Skeletal muscle tissue (tissue), 5 donors: ENCODE measurements at places on chromosomes 6 and 20. TPM values are rescaled to one million over a fixed set of nuclear protein-coding genes. Genes with fewer than 3 reads are reported as not detected.

ECT2L gene
- under 0.01 TPM for total RNA-seq

MCUR1 gene
- total RNA-seq = 4.7 TPM

PLEKHG1 gene
- total RNA-seq = 13.6 TPM

LPA gene
- not detected for total RNA-seq

HLA-DRB5 gene
- total RNA-seq = 14.6 TPM

ADAM33 gene
- 30.8 TPM for total RNA-seq

UNC93A gene
- total RNA-seq = not detected

BPIFB2 gene
- not detected for total RNA-seq

LY6G6F gene
- total RNA-seq = not detected

LY6G6C gene
- not detected for total RNA-seq

TMEM63B gene
- total RNA-seq = 11.5 TPM

DUSP15 gene
- 2.1 TPM for total RNA-seq

MYH7B gene
- 19.3 TPM for total RNA-seq

GZF1 gene
- 11.0 TPM for total RNA-seq

HRH3 gene
- total RNA-seq = 0.52 TPM

RBPJL gene
- total RNA-seq = not detected

GRM1 gene
- total RNA-seq = under 0.01 TPM

SEL1L2 gene
- not detected for total RNA-seq

GPX6 gene
- total RNA-seq = not detected

OPN5 gene
- total RNA-seq = not detected

SIRT5 gene
- total RNA-seq = 10.4 TPM

BPIFA1 gene
- total RNA-seq = not detected

ZC2HC1B gene
- not detected for total RNA-seq

C20orf202 gene
- total RNA-seq = 0.52 TPM

SIGLEC1 gene
- total RNA-seq = 2.1 TPM

CUTA gene
- 73.1 TPM for total RNA-seq

PAK5 gene
- under 0.01 TPM for total RNA-seq

CUL9 gene
- 11.0 TPM for total RNA-seq

TAAR6 gene
- total RNA-seq = not detected

FKBP1C gene
- total RNA-seq = not detected

TBXT gene
- total RNA-seq = not detected

SLC52A3 gene
- total RNA-seq = not detected

ULBP3 gene
- 1.0 TPM for total RNA-seq

TBP gene
- total RNA-seq = 11.0 TPM

GUCA1A gene
- total RNA-seq = not detected

COL11A2 gene
- total RNA-seq = 28.7 TPM

PPIL1 gene
- total RNA-seq = 24.0 TPM

RSPO3 gene
- 6.3 TPM for total RNA-seq

NRSN1 gene
- not detected for total RNA-seq

BMP6 gene
- 2.1 TPM for total RNA-seq

PXT1 gene
- not detected for total RNA-seq

ZNF512B gene
- total RNA-seq = 8.9 TPM

SEMG2 gene
- total RNA-seq = not detected

TSBP1 gene
- not detected for total RNA-seq

SRMS gene
- not detected for total RNA-seq

FOXS1 gene
- total RNA-seq = 3.1 TPM

HAO1 gene
- not detected for total RNA-seq

FAM162B gene
- total RNA-seq = 4.7 TPM

SLC24A3 gene
- total RNA-seq = 15.7 TPM
